NAMALWA (cell line): ENCODE measurements at places on chromosomes 4 and X.

DNA sequence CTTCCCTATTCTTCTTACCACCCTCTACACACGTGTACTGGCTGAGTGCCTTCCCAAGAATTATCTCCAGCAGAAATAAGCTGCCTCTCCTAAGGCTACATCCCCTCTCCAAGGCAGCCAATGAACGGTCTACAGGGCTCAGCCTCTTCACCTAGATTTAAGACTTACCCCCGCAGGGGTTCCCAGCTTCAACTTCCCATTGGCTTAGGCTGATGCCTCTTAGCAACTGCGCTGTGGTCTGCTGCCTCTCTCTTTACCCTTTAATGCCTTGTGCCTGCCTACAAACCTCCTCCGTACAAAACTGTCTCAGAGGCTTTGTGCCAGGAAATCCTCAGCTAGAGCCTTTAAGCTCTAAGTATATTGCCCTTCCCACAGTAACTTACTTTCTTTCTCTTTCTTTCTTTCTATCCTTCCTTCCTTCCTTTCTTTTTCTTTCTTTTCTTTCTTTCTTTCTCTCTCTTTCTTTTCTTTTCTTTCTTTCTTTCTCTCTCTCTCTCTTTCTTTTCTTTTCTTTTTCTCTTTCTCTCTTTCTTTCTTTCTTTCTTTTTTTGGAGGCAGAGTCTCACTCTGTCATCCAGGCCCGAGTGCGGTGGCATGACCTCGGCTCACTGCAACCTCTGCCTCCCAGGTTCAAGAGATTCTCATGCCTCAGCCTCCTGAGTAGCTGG, 15.1 kb upstream of the PIGA start:
- no peak for DNase-seq

GRCh38 chr4:146498291-146498690, 23.4 kb downstream of the SLC10A7 start:
- no peak for DNase-seq

GRCh38 chr4:102008711-102009110, 218.2 kb downstream of the BANK1 start:
- DNase-seq = no peak

DNA sequence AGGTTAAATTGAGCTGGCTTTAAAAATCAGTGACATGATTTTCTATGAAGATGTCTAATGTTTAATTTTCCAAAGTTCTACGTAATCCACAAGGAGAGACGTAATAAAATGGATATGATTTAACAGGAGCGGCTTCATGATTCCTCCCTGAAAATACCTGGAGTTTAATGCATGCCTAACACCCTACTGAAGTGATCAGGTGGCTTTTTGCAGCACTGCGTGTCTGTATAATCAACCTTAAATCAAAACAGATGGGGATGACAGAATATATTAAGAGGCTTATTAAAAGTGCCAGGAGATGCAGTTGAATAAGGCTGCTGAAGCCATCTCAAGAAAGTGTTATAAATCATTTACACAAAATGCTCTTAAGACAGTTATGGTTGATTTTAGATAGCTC, 112.4 kb upstream of the TLR3 start:
- no peak for DNase-seq

DNA sequence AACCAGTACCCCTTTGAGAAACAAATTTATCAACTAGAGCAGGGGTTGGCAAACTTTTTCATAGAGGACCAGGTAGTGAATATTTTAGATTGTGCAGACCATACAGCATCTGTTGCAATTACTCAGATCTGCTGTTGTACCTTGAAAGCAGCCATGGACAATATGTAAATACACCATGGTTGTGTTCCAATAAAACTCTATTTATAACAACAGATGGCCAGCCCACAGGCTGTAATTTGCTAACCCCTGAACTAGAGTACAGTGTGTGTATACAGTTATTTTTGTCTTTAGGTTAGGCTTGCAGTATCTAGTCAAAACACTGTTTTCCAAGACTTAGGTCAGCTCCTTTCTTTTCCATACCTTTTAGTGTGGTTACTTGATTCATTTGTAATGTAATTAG, 54.4 kb downstream of the PHKA1 start:
- DNase-seq = no peak

GRCh38 chr4:613126-613525, 12.2 kb upstream of the PDE6B start:
- DNase-seq = no peak
